ENCODE measurements at places on chromosomes 12 and 14.

GRCh38 chr14:105071326-105071725 is 6.1 kb upstream of the GPR132 start:
- peak overlapping the region; percentile 30 for H3K4me3 ChIP-seq
- peaks cover 36% of the 10 kb centered on the region for H3K4me1 ChIP-seq
- peak overlapping the region; percentile 93 for H3K27ac ChIP-seq
- no peaks in the 10 kb centered on the region for H3K36me3 ChIP-seq
- no peak for DNase-seq
- no peaks in the 10 kb centered on the region for H3K27me3 ChIP-seq

GRCh38 chr12:20320552-20320951 is 47.8 kb upstream of the PDE3A start:
- DNase-seq = no peak
- H3K27ac ChIP-seq = no peak overlapping the region
- no peaks in the 10 kb centered on the region for H3K4me1 ChIP-seq
- H3K27me3 ChIP-seq = no peaks in the 10 kb centered on the region

GRCh38 chr12:57524814-57525614 is 2.4 kb downstream of the MBD6 start:
- no peak for DNase-seq
- H3K27ac ChIP-seq = peak overlapping the region; percentile 91
- H3K36me3 ChIP-seq = peaks cover 11% of the 10 kb centered on the region
- no peaks in the 10 kb centered on the region for H3K27me3 ChIP-seq
- peak overlapping the region; percentile 87 for H3K4me3 ChIP-seq
- peaks cover 28% of the 10 kb centered on the region for H3K4me1 ChIP-seq

GRCh38 chr12:46318037-46318436 is 49.2 kb upstream of the SLC38A1 start:
- H3K36me3 ChIP-seq = peaks cover 6% of the 10 kb centered on the region
- DNase-seq = no peak
- H3K4me1 ChIP-seq = no peaks in the 10 kb centered on the region
- H3K27ac ChIP-seq = no peak overlapping the region

DNA sequence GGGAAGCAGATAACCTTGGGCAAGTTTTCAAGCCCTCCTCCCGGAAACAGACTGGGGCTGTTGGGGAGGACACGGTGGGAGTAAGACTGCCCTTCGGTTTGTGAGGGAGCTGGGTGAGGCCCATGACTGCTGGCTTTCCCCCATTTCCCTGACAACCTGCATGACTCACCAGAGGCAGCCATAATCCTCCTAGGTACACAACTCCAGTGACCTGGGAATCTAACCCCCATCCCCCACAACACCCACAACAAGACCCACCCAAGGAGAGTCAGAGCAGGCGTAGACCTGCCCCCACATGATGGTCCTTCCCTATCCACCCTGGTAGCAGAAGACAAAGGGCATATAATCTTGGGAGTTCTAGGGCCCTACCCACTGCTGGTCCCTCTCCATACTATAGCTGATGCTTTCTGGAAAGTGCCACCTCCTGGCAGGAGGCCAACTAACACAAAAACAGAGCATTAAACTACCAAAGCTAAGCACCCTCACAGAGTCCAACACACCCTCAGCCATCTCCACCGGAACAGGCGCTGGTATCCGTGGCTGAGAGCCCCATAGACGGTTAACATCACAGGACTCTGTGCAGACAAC is 14.8 kb downstream of the DDX24 start:
- no peaks in the 10 kb centered on the region for H3K27me3 ChIP-seq
- peak overlapping the region; percentile 5 for H3K27ac ChIP-seq
- peaks cover 52% of the 10 kb centered on the region for H3K36me3 ChIP-seq

All from natural killer cell treated with Interleukin-12 subunit alpha and Interleukin-12 subunit beta and Interleukin-15 and Interleukin-18, amount 100 ng/mL, for 72 hours (primary cell).